ENCODE measurements at places on chromosomes 7 and 10. TPM values are rescaled to one million over a fixed set of nuclear protein-coding genes. Genes with fewer than 3 reads are reported as not detected.

The ANTXRL gene
- not detected for total RNA-seq

The CTAGE15 gene
- not detected for total RNA-seq

The SCIN gene
- total RNA-seq = 9.8 TPM

The TAS2R41 gene
- total RNA-seq = not detected

The NCAPG2 gene
- total RNA-seq = 11.7 TPM

DNA sequence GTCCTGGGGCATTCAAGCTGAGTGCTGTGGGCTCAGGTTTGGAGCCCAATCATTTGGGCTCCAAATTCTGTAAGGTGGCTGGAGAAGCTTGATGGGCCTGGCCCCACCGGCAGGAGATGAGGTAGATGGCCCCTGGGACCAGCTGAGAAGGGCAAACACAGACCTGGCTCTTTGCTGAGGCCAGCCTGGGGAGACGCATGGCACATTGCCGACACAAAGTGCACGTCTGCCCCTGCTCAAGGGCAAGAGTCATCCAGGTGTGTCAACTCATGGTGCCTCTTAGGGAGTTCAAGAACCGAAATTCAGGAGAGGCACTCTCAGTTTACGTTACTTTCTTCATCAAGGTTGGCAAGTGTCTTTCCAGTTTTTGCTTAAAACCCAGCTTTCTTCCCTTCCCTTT, 227.5 kb downstream of the LRMDA start:
- DNase-seq = no peak

DNA sequence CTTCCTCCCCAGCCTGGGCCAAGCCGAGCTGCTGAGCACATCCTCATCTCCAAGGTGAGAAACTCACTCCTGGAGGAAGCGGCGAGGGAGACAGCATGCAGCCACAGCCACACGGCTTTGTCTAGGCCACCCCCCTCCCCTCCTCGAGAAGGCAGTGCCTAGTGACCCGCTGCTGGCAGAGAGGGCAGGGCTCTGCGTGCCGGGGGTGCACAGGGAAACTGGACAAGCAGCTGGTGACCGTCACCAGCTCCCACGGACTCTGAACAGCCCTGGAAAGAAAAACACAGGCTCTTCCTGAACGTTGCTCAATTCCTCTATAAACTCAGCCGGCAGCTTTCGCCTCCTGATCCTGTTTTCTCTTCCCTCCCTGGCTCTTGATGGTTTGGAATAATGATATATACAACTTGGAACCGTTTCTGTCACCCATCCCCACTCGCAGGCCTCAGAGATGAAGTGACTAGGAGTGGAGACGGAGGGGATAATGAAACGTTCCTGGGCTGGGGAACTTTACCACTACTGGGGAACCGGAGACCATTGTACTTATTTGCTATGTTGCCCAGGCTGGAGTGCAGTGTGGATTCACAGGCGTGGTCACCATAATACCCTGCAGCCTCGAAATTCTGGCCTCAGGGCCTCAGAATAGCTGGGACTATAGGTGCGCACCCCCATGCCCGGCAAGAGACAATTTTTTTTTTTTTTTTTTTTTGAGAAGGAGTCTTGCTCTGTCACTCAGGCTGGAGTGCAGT, 19.3 kb downstream of the PAPOLB start:
- no peak for DNase-seq

- no peak for DNase-seq
Measured at GRCh38 chr10:95841661-95842498, 65.9 kb upstream of the CC2D2B start.

- DNase-seq = no peak
Measured at GRCh38 chr7:153247926-153248325, 488.4 kb downstream of the ACTR3B start.

DNA sequence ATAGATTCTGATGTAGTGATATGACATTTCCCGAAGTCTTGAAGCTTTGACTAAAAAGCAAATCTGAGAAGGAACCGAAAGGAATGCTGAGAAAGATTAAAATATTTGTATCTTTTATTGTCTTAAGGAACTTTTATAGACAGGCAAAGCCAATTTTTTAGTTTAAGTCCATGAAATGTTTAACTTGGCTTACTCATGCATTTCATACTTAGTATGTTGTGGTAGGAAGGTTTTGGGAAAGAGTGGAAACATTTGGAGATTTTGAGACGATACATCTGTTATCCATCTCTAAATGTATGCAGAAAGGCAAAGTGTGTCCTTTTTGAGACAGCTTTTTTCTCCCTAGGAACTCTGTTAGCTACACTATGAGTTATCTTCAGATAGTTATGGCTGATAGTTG, 10.1 kb downstream of the TBC1D12 start:
- DNase-seq = no peak

DNA sequence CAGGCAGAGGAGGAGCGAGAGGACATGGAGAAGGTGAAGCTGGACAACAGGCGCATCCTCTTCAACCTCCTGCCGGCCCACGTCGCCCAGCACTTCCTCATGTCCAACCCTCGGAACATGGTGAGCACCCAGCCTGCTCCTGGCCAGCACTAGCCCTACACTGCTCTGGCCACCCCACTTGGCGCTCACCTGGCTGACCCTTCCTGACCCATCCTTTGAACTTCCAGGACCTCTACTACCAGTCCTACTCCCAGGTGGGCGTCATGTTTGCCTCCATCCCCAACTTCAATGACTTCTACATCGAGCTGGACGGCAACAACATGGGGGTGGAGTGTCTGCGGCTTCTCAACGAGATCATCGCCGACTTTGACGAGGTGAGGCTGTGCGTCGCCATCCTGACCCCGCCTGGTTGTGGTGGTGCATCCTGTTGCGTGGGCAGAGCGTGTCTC, 129.2 kb downstream of the ADCY1 start:
- DNase-seq = peak; percentile 48

GRCh38 chr7:82319674-82320118, 123.9 kb downstream of the CACNA2D1 start:
- DNase-seq = peak; percentile 77

GRCh38 chr7:43639858-43640491, 57.1 kb downstream of the STK17A start:
- DNase-seq = peak; percentile 72

- no peak for DNase-seq
Measured at GRCh38 chr7:48755061-48755555, 169.2 kb upstream of the CDC14C start.

DNA sequence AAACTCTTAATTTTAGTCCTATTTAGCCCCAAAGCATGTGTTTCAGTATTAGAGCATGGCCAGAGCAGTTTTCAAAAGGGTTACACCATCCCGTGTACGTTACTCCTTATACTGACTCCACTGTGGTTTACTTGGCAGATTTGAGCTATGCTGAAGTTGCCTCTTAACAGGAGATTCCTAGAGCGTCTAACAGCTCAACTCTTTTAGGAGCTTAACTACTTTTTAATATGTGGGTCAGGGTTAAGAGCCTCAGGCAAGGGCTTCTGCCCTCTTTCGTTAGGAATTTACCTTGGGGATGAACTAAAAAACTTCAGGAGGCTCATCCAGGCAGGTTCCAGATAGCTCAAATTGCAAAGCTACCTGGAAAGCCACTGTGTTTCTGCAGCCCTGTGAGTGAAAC, 674.8 kb upstream of the C7orf33 start:
- no peak for DNase-seq

GRCh38 chr10:63522277-63522687, 1.1 kb downstream of the REEP3 start:
- DNase-seq = no peak

GRCh38 chr10:3486346-3487065, 298.5 kb downstream of the KLF6 start:
- DNase-seq = no peak

DNA sequence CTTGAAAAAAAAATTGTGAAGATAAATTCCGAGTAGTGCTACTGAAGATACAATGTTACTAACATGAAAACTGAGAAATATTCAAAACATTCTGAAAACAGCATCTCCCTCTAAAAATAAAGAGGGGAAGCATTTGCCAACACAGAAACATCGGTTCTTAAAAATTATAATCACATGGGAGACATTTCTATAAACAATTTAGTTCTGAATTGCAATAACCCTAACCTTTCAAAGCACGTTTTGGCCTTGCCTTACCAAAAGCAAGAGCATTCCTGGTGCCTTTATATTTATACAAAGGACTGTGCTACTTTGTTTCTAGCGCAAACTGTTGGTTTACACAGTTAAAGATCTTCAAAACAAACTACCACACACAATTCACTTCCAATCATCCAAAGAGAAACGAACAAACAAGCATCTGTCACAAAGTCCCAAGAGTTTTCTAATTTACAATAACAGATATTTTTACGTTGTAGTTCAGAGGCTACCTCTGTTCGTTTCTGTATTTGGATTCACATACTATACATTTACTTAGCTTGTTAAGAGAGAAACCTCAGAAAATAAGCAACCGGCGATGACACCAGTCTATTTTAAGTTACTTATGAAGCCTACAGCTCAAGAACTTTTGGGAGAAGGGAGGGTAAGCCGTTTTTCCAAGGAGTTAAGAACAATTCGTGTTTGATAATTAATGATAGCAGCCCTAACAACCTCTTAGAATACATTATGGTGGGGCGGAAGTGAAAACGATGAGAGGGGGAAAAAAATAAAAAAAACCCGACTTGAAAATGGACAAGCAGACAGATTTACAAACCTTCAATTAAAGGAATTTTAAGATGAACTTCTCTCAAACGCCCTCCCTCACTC, 1.3 kb downstream of the ABI1 start:
- DNase-seq = no peak

DNA sequence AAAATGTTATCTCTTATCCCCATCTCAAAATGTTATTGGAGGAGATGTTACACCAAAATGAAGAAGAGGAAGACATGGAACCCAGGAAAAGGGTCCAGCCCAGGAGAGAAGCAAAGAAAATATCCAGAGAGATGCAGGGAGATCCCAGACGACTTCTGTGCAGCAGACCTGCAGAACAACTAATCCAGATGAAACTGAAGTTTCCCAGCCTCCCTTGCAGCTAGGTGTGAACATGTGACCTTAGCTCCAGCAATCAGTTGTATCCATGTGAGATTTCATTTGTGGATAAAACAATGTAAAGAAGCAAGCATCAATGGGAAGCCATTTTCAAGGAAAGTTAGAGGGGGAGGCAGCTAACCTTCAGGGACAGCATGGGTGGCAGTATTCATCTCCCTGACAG, 55.8 kb upstream of the NANOS1 start:
- no peak for DNase-seq

GRCh38 chr7:151168003-151168786, 701 bp upstream of the GBX1 start:
- peak; percentile 52 for DNase-seq

DNA sequence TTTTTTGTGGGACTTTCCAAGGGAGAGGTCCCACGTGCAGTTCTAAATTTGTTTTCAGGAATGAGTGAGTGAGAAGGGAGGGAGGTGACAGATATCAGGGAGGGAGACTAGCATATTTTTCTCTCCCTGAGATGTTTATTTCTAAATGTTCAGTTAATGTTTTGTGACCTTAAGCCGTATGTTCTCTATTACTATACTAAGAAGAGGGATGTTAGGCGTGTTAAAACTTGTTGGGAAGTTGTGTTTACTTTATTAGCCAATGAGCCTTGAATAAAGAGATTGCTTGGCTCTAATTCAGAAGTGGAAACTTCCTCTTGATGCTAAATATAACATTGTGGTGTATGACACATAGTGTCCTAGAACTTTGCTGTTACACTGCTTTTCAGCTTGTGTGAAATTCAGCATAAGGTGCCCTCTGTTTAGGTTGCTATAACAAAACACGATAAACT, 37.3 kb downstream of the DNAH11 start:
- no peak for DNase-seq
